Activated CD8-positive, alpha-beta T cell treated with anti-CD3 and anti-CD28 coated beads for 36 hours (primary cell): ENCODE measurements at places on chromosomes 4 and X. TPM values are rescaled to one million over a fixed set of nuclear protein-coding genes. Genes with fewer than 3 reads are reported as not detected.

The ANXA3 gene
- 0.90 TPM for total RNA-seq

The RHOH gene
- 121 TPM for total RNA-seq

The GLUD2 gene
- 0.56 TPM for total RNA-seq

The DDX53 gene
- not detected for total RNA-seq

The BEX2 gene
- 13.6 TPM for total RNA-seq

The IL21 gene
- total RNA-seq, result 0.09 TPM

The CTAG2 gene
- not detected for total RNA-seq

The CCKAR gene
- total RNA-seq, result not detected

The LINC00632 gene
- total RNA-seq, result 0.41 TPM

The IL2 gene
- 5.4 TPM for total RNA-seq

The PRSS12 gene
- total RNA-seq, result not detected

The EXOSC9 gene
- 75.8 TPM for total RNA-seq

The MAML3 gene
- total RNA-seq, result 2.0 TPM

The SHISA3 gene
- not detected for total RNA-seq

The KCNE5 gene
- 0.29 TPM for total RNA-seq

The ACOX3 gene
- 24.2 TPM for total RNA-seq

The SLC4A4 gene
- total RNA-seq, result 0.59 TPM

The S100P gene
- 4.3 TPM for total RNA-seq

The TASL gene
- total RNA-seq, result 1.7 TPM
